ENCODE measurements at places on chromosomes 1 and 21.

DNA sequence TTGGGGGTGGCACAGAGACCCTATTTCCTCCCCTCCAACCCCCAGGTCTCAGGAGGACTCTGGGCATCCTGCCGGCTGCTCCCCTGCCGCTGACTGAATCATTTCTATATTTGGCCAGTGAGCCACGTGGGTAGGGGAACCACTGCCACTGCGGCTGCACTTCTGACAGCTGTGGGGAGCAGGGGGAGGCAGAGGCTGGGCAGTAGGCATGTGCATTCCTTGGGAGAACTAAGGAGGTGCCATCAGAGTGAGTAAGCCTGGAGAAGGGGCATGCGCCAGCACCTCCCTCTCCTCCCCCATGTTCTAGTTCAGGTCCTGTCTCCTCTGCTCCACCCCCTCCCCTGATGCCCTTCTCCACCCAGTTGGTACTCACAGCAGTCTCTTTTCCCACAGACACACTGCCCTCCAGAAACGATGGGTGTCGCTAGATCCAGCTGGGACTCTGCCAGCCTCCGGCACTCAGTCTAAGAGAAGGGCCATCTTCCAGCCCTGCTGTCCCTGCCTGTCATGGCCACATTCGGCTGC, 12.0 kb downstream of the PPFIA4 start:
- no peak for DNase-seq

GRCh38 chr21:37297364-37297763, 30.2 kb upstream of the VPS26C start:
- DNase-seq, result no peak

- no peak for DNase-seq
Measured at GRCh38 chr1:234505769-234506102, 26.8 kb upstream of the TARBP1 start.

DNA sequence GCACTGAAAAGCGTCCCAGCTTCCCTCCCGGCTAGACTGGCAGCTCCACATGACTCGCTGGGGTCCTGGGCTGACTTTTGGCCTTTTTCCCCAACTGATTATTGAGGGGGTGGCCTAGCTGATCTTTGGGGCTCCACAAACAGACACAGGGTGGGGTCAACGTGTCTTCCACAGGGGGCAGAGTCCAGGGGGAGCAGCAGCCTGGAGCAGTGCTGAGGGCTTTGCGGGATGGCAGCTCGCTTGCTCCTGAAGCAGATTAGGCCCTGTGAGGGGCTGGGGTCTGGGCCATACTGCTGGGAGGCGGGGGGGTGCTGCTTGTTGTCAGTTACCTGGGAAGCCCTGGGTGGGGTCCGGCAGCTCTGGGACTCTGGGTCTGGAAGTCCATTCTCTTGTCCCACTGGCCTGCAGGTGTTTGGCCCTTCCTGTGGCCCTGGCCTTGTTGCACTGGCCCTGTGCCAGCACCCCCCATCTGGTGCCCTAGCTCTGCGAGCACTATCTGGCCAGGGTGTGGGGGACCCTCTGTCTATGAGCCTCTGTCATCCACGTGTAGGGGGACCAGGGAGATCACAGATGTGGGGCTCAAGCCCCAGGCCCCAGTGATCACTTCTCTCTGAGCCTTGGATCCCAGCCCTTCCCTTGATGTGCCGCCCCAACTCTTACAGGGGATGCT, 12.3 kb upstream of the HES5 start:
- no peak for DNase-seq

- DNase-seq, result no peak
Measured at GRCh38 chr1:38584448-38585355, 274.9 kb downstream of the RRAGC start.

GRCh38 chr1:79271759-79272158, 265.2 kb upstream of the ADGRL4 start:
- no peak for DNase-seq

DNA sequence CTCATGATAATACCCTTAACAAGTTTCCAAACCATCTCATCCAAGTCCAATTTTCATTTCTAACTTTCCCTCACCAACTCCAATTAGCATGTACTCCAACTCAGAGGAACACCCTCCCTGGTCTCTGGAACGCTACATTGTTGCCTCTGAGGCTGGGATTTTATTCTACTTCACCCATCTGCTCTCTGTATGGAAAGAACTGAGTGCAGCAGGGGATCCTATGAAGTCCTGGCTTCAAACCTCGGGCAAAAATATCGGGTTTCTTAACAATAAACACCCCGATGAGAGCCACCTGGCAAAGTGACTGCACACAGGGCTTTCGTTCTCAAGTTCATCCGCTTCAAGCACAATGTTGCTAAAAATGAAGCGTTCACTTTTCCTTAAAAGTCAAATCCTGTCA, 99.6 kb downstream of the CRB1 start:
- DNase-seq, result no peak

DNA sequence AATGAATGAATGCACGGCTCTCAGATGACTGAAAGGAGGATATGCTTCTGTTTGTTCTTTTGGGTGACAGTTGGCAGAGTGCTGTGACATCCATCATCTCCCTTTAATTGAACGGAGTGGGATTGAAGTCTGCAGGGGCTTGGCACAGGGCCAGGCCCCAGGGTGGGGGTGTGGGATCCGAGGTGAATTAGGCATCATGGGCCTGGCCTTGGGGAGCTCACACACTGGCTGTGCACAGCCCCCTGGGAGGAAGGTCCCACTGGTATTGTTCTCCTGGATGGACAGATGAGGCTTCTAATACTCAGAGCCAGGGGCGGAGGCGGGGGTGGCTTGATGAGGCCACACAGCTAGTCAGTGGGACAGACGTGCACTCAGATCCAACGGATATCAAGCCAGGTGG, 19.3 kb downstream of the EPHB2 start:
- DNase-seq, result no peak

DNA sequence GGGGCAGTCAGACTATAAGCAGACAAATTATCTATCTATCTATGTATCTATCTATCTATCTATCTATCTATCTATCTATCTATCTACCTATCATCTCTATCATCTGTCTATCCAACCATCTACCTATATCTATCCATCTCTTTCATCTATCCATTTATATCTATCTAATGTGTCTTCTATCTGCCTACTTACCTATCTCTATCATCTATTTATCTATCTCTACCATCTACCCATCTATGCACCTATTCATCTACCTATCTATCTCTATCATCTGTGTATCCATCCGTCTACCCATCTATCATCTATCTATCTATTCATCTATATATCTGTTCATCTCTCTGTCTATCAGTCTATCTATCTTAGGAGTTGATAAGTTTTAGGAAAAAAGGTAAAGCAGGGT, 10.8 kb upstream of the COG2 start:
- DNase-seq, result no peak

DNA sequence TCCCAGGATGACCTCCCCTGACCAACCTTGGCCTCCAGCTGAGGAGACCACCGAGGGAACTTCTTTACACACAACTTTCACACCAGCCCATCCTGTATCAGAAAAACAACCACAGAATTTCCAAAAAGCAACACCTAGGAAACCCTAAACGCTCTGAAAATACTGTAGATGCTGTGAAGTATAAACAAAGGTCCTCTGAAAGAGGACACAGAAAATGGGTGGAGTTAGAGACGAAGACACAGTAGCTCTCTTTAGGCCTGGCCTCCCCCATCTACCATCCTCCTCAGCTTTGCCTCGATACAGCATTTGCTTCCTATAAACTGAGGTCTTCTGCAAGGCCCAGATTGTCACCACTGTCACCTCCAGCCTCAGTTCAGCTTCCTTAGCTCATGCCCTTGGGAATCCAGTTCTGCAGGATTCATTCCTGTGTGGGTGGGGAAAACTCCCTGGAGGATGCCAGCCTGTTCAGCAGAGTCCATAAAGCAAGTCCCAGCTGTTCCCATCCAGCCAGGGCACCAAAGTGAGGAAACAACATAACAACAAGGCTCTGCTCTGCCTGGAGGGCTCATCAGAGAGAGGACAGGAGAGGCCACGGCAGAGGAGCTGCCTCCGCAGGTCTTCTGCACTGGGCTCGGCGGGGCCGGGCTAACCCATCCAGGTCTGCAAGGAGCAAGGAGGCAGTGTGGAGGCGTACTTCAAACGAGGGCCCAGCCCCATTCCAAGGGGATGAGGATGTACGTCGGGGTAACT, 15.0 kb downstream of the PIK3C2B start:
- DNase-seq, result no peak

DNA sequence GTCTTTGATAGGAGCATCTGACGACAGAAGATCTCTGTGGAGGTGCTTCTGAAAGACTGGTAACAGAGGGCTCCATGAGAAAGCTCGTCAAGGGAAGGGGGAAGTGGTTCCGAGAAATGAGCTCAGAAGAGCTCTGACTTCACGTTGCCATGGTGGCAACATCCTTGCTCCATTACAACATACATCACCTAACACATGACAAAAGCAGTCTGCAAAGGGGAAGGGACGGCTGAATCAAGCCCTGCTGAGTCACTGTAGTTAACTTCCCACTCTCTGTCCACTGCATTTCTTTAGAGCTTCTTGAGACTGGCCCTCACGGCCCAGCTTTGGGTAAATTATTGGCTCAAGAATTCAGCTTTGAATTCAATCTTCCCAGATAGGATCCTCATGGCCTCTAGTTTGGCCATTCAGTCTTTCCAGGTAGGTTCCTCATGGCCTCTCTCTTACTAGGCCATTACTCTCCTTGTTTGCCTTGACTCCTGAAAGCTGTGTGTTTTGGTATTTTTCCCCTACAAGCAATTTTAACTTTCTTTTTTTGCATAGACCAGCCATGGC, 88.0 kb upstream of the ZNF648 start:
- no peak for DNase-seq

GRCh38 chr21:18715606-18716005, 312.0 kb upstream of the TMPRSS15 start:
- DNase-seq, result no peak

DNA sequence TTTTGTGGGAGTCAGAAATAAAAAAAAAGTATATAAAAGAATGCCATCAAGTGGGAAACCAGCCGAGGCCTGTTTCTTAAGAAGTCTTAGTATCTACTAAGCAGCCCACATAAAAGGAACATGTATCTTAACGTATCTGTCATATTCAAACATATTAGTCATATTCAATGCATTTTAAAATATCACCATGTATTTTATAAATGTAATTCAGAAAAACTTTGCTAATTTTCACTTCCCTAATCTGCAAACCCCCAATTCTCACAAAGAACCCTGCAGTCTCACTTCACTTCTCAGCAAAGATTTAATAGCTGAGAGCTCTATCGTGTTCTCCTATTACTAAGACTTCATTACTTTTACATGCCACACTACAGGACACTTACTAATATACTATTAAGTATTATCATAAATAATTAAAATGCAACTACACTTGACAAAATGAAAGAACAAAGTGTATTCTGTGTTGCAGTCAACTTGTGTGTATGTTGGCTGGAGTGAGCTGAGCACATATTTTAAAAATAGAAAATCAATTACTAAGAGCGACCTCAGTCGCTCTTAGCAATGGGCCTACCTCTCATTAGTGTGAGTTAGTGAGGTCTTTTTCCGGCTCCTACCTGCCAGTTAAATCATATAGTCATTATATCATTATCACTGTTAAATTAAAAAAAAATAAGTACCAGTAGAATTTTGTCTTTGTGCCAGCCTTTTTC, 484.3 kb downstream of the LMO4 start:
- no peak for DNase-seq

DNA sequence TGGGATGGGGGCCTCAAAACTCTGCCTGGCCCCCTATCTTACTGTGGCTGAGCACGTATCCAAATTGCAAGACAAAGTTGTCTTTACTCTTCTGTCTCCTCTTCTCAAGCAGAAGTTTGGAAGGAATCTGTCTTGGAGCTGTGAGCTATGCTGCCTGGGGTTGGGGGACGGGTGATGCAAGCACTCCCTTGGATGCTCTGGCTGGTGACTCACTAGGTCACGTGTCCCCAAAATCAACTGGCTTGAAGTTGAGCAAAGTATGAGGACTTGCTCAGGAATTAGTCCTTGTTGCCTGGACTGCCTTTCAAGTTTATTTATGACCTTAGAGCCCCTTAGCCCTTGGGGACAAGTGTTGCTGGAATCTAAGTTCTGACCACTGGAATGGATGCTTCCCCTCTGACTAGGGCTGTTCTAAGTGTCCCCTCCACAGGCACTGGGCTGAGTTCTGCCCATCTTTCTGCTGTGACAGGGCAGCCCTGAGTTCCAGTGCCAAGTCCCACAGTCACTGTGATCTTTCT, 269.5 kb downstream of the HHAT start:
- DNase-seq, result no peak

DNA sequence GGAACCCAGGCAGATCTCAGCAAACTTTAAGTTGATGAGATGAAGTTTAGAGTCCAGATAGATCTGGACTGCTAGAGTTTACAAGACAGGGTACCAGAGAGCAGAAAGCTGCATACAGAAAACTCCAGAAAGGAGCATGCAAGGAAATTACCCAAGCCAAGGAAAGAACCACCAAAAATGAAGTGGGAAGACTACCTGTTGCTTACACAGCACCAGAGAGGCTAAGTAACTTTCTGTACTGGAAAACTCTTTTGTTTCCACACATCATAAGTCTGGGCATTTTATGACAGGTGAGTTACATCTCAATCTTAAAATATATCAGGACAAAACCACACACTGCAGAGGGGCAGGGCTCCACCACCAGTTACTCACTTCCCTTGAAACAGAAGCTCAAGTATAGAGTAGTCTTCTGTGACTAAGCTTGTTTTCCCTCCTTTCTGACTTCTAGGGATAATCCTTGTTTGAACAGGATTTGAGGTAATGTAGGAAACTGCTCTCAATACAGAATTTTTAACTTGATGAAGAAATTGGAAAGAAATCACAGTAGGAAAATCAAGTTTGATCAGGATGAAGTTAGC, 17.4 kb upstream of the GJA9 start:
- no peak for DNase-seq

GRCh38 chr21:30942192-30942591, 60.8 kb upstream of the KRTAP11-1 start:
- DNase-seq, result no peak

- peak; percentile 34 for DNase-seq
Measured at GRCh38 chr21:37159053-37159776, 86.2 kb downstream of the TTC3 start.

DNA sequence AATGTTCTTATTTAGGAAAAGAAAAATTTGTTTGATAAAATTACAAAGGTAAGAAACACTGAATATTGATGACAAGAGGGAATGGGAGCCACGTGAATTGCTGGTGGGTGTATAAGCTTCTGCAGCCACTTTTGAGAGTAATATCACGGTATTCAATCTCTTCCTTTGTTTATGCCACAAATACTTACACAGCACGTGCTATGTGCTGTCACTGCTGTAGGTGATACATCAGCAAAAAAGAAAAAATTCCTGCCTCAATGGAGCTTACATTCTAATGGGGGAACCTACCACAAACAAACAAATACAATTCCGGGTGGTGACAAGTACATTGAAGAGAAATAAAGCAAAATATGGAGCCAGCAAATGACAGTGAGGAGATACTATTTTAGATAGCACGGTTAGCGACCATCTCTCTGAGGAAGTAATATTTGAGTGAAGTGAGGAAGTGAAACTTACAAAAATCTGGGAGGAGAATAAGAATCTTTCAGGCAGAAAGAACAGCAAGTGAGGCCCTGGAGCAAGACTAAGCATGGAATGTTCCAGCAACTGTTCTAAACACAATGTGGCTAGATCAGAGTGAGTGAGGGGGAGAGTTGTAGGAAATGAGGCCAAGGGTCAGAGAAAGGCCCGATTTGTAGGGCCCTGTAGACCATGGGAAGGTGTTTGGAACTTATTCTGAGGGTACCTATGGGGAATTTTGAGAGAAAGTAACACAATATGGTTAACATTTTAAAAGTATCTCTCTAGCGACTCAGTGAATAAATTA, 2.6 kb upstream of the FCRLB start:
- DNase-seq, result no peak

GRCh38 chr21:35316933-35317332, 267.8 kb upstream of the RUNX1 start:
- no peak for DNase-seq

- no peak for DNase-seq
Measured at GRCh38 chr1:49102752-49103151, 326.1 kb upstream of the BEND5 start.

All from GM12864 (cell line).